ENCODE measurements at places on chromosomes 3 and 15. TPM values are rescaled to one million over a fixed set of nuclear protein-coding genes. Genes with fewer than 3 reads are reported as not detected.

- DNase-seq = no peak
Observed at GRCh38 chr3:75015280-75015679, 400.8 kb upstream of the CNTN3 start.

DNA sequence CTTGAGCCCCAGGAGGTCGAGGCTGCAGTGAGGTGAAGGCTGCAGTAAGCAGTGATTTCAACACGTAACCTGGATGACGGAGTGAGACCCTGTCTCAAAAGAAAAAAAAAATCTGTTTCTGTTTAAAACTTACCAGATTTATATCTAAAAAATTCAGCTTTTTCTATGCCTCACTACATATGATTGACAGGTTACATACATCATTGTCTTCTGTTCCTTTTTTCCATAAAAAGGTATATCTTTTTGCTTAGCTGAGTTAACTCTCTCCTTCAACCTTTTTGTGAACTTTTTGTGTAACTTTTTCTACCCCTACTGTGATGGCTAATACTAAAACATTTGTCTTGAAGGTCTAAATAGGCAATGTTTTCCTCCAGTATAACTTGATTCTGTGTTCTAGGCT lies 38.6 kb upstream of the SETD2 start:
- DNase-seq = no peak

DNA sequence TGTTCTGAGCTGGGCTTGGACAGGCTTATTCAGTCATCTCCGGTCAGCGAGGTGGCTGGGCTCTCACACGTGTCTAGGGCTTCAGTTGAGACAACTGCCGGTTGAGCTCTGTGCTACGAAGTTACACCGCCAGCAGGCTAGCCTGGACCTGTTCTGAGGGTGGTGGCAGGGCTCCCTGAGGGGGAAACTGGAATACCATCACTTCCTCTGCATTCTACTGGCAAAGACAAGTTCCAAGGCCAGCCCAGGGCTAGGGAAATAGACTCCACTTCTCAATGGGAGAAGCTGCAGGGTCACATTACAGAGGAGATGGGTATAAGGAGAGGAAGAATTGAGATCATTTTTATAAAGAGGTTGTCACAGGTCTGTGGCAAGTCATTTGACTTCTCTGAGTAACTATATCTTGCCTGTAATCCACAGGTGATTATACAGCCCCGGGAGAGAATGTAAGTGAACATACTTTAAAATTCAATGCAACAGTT lies 106.8 kb upstream of the IL12A start:
- DNase-seq = peak; percentile 36

DNA sequence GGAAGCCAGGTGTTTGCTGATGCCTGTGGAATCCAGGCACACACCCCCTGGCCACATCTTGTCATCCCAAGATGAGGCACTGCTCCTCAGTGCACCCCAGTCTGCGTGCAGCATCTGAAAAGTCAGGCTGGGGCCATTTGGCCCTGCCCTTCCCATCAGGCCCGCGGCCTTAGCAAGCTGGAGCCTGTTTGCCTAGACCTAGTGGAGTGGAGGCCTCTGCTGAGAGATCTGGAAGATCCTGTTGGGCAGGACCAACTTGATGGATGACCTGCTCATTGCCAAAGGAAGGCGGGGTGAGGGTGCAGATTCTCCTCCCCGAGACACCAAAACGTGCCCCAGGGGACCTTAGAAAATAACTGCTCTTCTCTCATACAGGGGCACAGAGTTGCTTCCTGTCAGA lies 220.2 kb downstream of the SHQ1 start:
- peak; percentile 46 for DNase-seq

The SLC22A13 gene
- total RNA-seq = 0.63 TPM

GRCh38 chr3:63980830-63981498 lies 42.3 kb downstream of the PSMD6 start:
- DNase-seq = no peak

DNA sequence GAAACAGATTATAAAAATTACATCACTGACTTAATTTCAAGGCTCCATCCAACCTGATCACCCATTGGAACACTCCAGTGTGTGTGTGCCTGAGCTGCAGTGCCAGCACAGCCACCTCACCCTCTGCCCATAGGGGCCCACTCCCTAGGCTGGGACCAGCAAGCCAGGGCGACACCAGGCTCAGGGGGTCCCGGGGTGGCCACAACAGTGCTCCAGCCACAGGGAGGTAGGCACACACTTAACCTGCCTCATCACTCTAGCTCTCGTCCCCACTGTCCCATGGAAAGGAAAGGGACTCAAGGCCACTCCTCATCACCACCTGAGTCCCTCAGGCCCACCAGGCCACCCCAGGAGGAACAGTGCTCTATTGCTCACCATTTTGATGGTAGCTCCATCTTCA lies 24.9 kb downstream of the ZXDC start:
- DNase-seq = no peak

DNA sequence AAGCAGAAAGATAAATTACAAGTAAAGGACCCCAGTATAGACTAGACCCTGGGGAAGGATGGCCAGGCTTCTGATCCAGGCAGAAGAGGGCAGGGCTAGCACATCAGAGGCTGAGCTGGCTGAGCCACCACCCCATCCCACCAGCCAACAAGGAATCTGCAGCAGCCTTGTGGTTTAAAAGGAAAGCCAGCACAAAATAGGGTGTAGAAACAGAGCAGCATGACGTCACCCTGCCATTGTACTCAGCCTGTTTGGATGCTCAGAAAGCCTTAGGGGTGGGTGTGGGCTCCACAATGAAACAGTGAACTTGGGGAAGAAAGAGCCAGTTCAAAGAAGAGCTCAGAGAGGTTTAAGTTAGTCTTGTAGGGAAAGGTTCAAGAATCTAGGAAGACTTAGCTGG lies 28.2 kb downstream of the DUOX1 start:
- DNase-seq = no peak

The IQCF6 gene
- not detected for total RNA-seq

The NR2E3 gene
- not detected for total RNA-seq

DNA sequence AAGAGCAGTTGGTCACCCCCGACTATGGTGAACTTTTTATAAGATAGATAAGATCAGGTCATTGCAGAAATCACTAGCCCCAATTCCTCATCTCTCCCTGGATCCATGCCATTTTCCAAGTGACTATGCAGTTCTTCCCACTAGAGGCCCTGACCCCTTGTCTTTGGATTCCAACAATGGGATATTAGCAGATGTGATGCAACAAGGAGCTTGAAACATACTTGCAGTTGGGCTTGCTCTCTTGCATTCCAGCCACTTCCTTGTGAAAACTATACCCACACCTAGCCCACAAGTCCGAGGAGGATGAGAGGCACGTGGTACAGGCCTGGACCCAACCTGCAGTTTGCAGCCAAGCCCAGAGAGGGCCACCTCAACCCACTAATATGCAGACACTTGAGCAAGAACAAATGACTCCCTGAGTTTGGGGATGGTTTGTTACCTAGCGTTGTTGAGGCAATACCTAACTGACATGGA lies 60.6 kb downstream of the SUCLG2 start:
- DNase-seq = peak; percentile 26

DNA sequence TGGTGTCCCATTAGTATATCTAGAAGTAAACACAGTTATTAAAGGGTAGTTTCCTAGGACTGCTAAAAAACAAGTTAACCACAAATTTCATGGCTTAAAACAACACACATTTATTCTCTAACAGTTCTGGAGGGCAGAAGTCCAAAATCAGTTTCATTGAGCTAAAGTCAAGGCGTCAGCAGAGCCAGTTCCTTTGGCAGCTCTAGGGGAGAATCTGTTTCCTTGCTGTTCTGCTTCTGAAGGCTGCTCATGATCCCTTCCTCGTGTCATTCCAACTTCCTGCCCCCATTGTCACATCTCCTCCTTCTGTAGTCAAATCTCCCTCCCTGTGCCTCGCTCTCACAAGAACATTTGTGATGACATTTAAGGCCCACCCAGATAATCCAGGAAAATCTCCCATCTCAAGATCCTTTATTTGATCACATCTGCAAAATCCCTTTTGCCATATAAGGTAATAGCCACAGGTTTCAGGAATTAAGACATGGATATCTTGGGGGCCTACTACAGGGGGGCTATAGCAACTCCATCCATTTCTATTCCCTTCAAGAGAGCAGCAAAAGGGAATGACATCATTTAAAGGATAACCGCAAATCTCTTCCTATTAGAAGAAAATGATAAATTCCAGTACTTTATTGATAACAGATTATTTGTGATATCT lies 50.1 kb downstream of the GPR176 start:
- DNase-seq = no peak

DNA sequence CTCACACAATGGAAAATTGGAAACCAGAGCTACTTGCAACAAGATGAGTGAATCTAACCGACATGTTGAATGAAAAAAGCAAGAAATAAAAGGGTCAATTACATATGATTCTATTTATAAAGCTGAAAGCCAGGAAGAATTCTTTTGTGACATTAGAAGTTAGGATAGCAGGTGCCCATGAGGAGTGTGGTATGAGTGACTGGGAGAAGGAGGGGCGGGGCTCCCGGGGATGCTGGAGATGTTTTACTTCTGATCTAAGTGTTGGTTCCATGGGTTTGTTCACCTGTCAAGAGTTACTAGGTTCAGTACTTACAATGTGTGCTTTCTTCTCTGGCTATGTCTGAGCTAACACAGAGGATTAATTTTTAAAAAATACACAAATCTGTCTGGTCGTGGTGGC lies 60.8 kb downstream of the NSMCE3 start:
- no peak for DNase-seq

DNA sequence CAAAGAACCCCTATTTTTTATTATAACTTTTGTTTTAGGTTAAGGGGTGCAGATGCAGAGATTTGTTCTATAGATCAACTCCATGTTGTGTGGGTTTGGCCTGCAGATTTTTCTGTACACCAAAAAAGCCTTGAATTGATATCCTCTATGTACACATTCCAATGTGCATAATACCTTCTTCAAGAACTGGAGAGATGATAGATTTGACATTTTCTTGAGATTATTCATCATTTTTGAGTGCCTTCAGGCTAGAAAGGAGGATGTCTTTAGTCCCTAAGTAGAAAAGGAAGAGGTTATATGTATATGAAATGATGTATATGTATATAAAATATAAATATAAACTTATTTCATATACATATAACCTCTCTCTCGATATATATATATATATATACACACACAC lies 1190.0 kb upstream of the ALCAM start:
- DNase-seq = no peak

- no peak for DNase-seq
Observed at GRCh38 chr3:95826419-95826818, 988.0 kb upstream of the EPHA6 start.

- no peak for DNase-seq
Observed at GRCh38 chr15:58472821-58473581, 41.2 kb downstream of the LIPC start.

DNA sequence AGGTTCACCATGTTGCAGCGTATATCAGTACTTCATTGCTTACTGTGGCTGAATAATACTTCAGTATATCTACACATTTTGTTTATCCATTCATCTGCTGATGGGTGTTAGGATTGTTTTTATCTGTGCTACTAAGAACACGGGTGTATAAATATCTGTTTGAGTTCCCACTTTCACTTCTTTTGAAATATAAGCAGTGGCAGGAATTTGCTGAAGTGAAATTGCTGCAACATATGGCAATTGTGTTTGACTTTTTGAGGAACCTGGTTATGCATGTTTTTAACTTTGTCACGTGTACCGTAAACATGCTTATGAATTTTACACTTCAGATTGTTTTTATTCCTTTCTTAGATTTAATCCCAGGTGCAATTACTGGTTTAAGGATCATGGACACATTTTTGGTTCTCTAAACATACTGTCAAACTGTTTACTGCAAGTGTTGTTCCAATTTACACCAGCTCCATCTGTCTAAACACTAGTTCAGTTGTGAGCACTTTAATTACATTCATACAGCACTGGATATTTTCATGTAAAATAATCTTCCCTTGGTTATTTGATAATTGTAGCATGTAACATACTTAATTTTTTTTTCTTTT lies 23.1 kb downstream of the TRAK1 start:
- DNase-seq = no peak

DNA sequence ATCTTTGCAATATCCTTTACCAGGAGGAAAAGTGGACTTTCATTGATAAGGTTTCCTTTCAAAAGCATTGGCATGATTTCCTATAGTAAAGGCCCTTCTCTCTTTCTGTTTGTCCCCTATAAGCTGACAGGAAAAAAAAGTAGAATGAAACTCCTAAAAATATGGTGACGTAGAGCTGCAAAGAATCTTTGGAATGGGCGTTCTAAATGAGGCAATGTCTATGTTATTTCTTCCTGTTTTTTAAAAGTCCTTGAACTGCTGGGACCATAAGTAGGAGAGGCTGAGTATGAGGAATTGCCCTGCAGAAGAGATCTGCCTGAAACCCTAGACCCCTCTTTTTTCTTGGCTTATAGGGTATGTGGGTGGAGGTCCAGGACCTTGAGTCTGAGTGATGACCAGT lies 17.2 kb downstream of the ST3GAL6 start:
- DNase-seq = no peak

The GABRR3 gene
- not detected for total RNA-seq

DNA sequence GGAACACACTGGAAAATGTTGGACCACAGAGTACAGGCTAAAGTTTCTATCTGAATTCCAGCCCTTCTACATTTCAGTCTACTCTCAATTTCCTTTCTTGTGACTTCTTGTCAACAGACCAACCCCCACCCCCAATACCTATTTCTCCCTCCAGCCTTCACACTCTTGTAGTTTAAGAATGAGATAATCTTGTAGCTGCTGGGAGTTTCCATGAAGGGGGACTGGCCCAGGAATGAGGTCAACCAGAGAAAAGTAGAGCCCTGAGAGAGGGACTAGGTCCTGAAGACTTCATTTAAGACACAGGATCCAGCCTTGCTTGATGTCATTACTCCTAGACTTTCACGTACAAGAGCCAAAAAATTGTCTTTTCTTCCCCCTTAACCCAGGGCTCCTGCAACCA lies 29.5 kb upstream of the FAM107A start:
- no peak for DNase-seq

DNA sequence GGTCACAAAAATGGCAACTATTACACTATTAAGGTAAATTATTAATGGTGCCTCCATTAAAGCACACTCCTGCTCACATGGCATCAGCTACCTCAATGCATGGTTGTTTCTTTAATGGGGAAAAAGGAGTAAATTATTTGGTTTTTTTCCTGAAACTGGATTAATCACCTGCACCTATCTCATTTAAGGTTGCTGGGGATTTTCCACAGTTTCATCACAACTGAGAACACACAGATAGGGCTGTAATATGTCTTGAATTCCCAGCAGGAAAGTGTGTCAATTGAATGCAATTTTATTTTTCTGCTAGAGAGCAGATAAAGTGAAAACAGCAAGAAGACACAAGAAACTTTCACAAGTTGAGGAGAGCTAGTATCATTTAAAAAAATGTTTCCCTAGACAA lies 36.4 kb downstream of the RFTN1 start:
- no peak for DNase-seq

The SH2D7 gene
- not detected for total RNA-seq

All from Caco-2 (cell line).